Esophagus squamous epithelium (tissue), 5 donors: ENCODE measurements at places on chromosomes 13 and 19.

DNA sequence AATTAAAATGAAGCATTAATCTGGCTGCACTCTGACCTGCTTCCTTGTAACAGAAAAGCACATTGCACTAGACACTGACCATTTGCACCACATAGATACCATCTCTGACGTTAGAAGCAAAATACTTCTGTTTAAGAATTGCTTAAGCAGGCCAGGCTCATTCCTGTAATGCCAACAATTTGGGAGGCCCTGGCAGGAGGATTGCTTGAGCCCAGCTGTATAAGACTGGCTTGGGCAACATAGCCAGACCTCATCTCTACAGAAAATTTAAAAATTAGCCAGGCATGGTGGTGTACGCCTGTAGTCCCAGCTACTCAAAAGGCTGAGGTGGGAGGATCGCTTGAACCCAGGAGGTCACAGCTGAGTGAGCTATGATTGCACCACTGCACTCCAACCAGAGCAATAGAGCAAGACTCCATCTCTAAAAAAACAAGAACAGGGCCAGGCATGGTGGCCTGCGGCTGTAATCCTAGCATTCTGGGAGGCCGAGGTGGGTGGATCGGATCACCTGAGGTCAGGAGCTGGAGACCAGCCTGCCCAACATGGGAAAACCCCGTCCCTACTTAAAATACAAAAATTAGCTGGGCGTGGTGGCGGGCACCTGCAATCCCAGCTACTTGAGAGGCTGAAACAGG, 7.0 kb upstream of the TLE6 start:
- no peak for DNase-seq

- no peak for DNase-seq
Measured at GRCh38 chr13:33276570-33276969, 9.0 kb downstream of the STARD13 start.

DNA sequence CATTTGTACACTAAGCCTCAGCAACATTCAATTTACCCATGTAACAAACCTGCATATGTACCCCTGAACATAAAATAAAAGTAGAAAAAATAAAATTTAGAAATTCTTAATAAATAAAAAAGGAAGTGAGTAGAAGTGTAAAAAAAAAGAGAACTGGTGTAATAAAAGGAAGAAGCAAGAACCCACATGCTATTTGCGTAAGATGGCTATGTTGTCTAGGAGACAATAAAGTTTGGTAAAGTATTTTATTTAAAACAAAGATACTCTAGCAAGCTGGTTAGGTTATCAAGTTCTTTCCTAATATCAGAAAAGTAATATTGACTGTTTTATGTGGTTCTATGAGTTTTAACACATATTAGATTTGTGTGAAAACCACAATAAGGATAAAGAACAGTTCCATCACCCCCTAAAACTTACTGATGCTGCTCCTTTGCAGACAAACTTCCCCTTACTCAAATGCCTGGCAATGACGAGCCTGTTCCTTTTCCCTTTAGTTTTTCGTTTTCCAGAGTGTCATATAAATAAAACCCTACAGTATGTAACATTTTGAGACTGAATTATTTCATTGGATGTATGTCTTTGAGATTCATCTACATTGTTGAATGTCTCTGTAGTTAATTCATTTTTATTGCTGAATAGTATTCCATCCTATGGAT, 98.9 kb downstream of the TNFSF13B start:
- no peak for DNase-seq

GRCh38 chr19:54364775-54365257, at the start of gene LAIR1:
Gene LAIR1 (minus strand): TSS chr19:54364931. CDS start chr19:54364804, 127 bp downstream.
- DNase-seq: no peak

DNA sequence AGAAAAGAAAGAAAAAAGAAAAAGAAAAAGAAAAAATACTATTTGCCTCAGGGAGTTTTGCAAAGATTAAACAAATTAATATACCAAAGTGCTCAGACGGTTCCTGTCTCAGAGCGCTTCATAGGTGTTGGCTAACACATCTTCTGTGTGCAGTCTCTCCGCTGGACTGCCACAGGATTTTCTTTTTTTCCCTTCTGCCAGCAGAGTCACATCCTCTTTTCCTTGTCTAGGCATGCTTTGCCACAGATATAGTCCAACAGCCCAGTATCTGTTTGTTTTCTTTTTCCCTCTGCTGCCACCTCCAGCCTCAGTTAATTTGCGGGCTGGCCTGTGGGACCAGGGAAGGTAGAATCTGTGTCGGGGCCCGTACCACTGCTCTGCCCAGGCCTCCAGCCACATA, 3.4 kb upstream of the URAD start:
- no peak for DNase-seq

- no peak for DNase-seq
Measured at GRCh38 chr13:43229506-43229905, 206.1 kb downstream of the DNAJC15 start.

DNA sequence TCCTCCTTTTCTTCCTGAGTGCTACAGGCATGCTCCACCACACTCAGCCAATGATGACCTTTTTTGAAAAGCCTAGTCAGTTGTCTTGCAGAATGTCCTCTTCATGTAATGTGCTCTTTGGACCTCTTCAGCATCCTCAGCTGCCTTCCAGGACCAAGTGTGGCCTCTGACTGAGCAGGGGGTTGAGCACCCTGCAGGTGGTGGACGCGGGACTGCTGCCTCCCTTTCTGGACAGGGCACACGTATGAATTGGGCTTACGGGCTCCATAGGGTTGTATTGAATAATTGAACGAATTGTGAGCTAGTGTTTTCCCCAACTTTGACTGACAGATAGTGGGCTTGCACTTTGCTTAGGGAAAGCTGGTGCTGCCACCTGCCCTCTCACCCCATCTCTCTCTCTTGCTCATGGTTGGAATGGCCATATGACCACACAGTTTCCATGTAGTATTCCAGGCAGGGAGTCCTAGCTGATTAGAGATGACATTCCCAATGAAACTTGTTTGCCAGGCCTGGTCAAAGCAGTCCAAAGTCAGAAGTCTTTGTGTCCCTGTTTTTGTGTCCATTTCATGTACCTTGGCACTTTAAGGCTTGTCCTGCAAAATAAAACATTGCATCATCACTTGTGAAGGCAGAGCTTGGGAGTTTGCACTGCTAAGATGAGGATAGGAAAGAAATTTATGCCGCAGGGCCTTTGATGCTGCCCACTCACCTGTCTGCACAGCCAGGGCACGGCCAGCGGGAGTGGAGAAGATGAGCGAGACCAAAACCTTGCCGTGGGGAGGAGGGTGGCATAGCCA, 76.3 kb upstream of the NPAS1 start:
- DNase-seq: no peak

DNA sequence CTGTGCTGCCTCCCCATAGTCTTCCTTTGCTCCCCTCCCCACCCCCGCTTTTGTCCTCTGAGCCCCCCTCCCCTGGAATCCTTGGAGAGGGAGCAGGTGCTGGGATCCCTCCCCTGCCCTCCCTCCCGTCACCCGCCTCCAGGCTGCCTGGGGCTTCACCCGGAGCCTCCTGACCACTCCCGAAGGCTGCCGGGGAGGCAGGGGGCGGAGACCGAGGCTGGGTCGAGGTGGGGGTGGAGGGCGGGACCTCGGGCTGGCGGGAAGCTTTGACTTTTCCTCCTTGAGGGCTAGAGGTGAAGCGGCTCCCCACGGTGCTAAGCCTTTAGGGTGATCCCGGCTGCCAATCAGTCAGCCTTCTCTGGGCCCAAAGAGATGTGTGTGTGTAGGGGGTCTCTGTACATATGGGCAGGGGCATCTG, 1.5 kb downstream of the KMT5C start:
- no peak for DNase-seq

GRCh38 chr19:36051236-36051635, 2.8 kb downstream of the THAP8 start:
- no peak for DNase-seq

DNA sequence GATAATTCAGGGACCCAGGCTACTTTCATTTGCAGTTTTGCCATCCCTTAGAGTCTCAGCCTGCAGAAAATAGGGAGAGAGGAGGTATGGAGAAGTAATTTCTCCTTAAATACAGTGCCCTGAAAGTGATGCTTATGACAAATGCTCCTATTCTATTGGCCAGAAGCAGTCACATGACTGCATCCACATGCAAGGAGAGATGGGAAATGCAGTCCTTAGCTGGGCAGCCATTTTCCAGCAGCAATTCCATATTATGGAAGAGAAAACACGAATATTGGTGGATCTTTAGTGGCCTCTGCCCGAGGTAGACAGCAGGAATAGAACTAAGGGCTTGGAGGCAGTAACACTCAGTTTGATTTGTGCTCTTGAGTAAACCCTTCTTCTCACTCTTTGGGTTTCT, 39.4 kb downstream of the VAV1 start:
- no peak for DNase-seq
